ENCODE measurements at places on chromosomes 6 and 20. TPM values are rescaled to one million over a fixed set of nuclear protein-coding genes. Genes with fewer than 3 reads are reported as not detected.
A peak's percentile ranks its signal among the peaks of the same experiment; 100 is the strongest.

The OR12D2 gene
- total RNA-seq = not detected

The EYA4 gene
- 0.17 TPM for total RNA-seq

The GSTA2 gene
- total RNA-seq = not detected

The RNF146 gene
- total RNA-seq = 28.8 TPM

The MAFB gene
- 1.8 TPM for total RNA-seq

DNA sequence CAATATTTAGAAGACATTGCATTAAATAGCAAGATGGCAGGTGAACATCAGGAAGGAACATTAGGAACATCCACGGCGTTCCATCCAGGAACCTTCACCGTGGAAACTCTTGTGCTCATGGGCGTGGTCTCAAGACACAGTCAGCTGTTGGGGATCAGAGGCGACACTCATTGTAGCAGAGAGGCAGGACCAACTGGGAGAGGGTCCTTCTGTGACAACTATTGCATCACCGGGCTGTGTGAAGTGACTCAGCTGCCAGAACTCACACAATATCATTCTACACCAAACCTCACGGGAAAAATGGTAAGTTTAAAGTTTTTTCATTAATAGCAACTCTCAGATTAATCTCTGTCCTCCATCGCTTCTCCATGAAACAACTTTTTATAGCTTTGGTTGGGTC, 334.8 kb upstream of the SULF2 start:
- H3K4me1 ChIP-seq = no peaks in the 10 kb centered on the region
- H3K27ac ChIP-seq = no peak overlapping the region
- no peak for DNase-seq
- H3K4me3 ChIP-seq = no peak overlapping the region
- H3K27me3 ChIP-seq = no peaks in the 10 kb centered on the region

DNA sequence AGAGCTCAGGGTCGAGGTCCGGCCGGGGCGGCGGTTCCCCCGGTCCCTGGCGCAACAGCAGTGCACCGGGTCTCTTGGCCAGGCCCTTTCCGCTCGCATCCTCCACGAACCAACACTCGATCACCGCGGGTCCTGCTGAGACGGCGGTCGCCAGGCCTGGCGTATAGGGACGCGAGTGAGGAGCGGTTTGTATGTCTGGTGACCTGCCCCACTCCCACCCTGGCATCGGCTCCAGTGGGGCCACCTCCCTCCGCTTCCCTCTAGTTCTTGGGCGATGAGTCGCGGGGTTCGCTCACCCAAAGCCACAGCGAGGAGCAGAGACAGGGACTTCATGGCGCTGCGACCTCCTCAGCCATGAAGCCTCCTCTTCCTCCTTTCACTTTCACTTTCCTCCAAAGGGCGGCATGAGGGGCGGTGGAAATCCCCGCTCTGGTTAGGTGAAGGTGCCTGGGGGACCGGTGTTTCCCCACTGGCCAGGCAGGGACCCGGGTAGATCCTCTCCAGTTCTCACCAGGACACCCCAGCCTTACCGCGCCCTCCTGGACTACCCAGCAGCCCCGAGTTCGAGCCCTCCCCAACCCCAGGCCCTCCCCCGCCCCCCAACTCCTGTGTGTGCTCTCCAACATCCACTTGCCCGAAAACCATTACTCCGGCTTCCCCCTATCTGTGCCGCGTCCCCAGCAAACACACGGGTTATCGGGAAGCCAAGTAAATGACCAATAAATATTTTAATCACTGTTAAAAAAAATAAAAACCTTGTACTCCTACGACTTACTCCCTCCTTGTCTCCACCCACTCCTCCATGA, at the start of gene TAPBP:
TSS of gene TAPBP (minus strand) at position 370 of the 806 bp plus-strand sequence. CDS start at position 333, 37 bp downstream.
- H3K27ac ChIP-seq = peak within 1 kb of the TSS; percentile 23
- DNase-seq = no peak
- peaks cover 21% of the 10 kb centered on the region for H3K4me1 ChIP-seq
- H3K36me3 ChIP-seq = no peaks in the 10 kb centered on the region
- H3K27me3 ChIP-seq = no peaks in the 10 kb centered on the region

DNA sequence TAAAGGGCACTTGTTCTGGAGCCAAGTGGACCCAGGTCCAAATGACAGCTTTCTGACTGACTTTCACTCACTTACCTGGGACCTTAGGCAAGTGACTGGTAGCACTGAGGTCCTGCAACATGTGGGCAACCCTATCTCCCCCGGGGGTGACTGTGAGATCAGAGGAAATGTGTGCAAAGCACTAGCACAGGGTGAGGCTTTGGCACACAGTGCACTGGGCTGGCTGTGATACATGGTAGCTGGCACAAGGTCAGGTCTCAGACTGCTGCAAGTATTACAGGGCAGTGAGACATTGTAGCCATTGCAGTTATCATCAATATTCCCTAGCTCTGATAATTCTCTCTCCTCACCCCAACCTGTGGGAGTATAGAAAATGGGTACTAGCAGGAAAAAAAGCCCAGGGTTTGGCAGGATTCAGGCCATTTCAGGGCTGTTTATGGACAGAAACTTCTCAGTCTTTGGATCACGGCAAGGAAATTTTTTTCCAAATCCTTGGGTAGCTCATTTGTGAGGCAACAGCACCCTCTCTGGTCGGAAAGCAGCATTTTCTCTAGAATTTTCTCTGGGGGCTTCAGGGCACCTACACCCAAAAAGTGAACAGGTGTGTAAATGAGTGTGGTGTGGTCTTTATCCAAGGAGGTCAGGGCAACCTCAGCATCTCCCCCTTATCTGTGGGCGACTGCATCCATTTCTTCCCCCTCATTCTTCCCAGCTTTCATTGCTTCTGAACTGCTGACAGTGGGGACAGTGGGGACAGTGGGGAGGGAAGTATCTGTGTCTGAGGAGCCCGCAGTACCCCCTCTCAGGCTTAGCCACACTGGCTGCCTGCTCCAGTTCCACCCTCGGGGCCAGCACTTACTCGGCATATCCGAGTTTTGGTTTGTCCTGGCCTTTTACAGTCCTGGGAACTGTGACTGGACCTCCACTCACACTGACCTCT, 148.7 kb upstream of the PHACTR3 start:
- no peaks in the 10 kb centered on the region for H3K4me1 ChIP-seq
- no peak overlapping the region for H3K27ac ChIP-seq
- H3K36me3 ChIP-seq = no peaks in the 10 kb centered on the region
- H3K4me3 ChIP-seq = no peak overlapping the region
- peak; percentile 50 for DNase-seq

DNA sequence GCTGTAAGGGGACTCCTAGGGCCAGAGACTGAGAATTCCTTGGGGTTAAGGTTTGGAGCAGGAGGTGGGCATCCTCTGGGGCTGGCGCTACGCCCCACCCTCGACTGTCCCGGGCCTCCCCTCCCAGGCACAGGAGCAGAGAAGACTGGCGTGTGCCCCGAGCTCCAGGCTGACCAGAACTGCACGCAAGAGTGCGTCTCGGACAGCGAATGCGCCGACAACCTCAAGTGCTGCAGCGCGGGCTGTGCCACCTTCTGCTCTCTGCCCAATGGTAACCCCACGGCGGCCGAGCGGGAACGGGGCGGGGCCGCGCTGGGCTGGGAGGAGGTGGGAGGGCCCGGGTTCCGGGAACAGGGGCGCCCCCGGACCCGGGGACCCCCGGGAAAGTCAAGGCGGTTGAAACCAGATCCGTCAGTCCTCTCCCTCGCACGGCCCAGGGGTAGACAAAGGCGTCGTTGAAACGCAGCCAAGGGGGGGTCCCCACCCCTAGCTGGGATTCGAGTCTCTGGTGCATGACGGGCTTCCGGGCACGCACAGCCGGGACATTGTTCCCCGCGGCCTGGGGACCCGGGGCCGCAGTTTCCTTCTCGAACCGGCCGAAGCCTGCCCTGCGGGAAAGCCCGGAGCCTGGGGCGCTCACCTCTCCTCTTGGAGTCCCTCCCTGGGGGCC, 844 bp downstream of the WFDC2 start:
- H3K4me1 ChIP-seq = peaks cover 10% of the 10 kb centered on the region
- peak overlapping the region; percentile 36 for H3K27ac ChIP-seq
- H3K27me3 ChIP-seq = peaks cover 3% of the 10 kb centered on the region
- peak overlapping the region; percentile 69 for H3K4me3 ChIP-seq

- H3K27me3 ChIP-seq = 0 out of 2 replicates have a peak, but pooled peaks cover 3% of the 10 kb centered on the region
- H3K36me3 ChIP-seq = no peaks in the 10 kb centered on the region
- H3K27ac ChIP-seq = no peak overlapping the region
- no peak for DNase-seq
- 0 out of 2 replicates have a peak, but pooled peaks cover 2% of the 10 kb centered on the region for H3K4me1 ChIP-seq
These were observed 7.0 kb upstream of the RREB1 start for GRCh38 chr6:7100753-7101081.

DNA sequence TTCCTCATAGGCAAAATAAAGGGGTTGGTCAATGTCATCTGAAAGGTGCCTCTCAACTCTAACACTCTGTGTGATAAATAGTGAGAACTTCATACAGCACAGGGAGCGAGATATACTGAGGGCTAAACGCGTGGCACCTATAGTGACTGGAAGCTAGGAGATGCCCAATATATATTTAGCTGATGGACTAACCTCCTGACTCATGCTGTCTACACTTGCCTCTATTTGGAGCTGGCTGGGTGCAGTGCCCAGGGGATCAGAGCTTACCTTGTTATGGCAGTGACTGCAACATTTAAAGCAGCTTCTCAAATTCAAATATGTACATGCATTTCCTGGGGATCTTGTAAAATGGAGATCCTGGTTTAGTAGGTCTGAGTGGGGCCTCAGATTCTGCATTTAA, 111.6 kb upstream of the PLN start:
- no peaks in the 10 kb centered on the region for H3K27me3 ChIP-seq
- no peaks in the 10 kb centered on the region for H3K36me3 ChIP-seq
- H3K4me3 ChIP-seq = no peak overlapping the region
- no peaks in the 10 kb centered on the region for H3K4me1 ChIP-seq
- DNase-seq = no peak

GRCh38 chr6:234706-235372, 57.4 kb upstream of the DUSP22 start:
- H3K36me3 ChIP-seq = no peaks in the 10 kb centered on the region
- H3K4me1 ChIP-seq = peaks cover 5% of the 10 kb centered on the region
- H3K27me3 ChIP-seq = no peaks in the 10 kb centered on the region
- H3K27ac ChIP-seq = no peak overlapping the region
- H3K4me3 ChIP-seq = no peak overlapping the region

Data from H1 (cell line).